ENCODE measurements at places on chromosomes 1 and 21.

GRCh38 chr1:55951291-55951690, 628.1 kb downstream of the PLPP3 start:
- no peak for DNase-seq

- no peak for DNase-seq
Measured at GRCh38 chr1:175536369-175536768, 207.0 kb downstream of the TNR start.

- DNase-seq: no peak
Measured at GRCh38 chr21:34320011-34320410, 43.8 kb upstream of the KCNE2 start.

DNA sequence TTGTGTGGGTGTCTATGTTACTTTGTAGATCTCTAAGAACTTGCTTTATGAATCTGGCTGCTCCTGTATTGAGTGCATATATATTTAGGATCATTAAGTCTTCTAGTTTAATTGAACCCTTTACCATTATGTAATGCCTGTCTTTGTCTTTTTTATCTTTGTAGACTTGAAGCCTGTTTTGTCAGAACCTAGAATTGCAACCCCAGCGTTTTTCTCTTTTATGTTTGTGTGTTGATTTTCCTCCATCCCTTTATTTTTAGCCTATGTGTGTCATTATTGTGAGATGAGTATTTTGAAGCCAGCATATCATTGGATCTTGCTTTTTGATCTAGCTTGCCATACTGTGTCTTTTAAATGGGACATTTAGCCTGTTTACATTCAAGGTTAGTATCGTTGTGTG, 573.2 kb downstream of the BRINP3 start:
- DNase-seq: no peak

- DNase-seq: no peak
Measured at GRCh38 chr1:78019024-78019423, 14.3 kb downstream of the DNAJB4 start.

- no peak for DNase-seq
Measured at GRCh38 chr1:9841460-9841859, 17.7 kb upstream of the CLSTN1 start.

Measured in umbilical cord (tissue), 2 donors.